ENCODE measurements at places on chromosomes 2 and 18.

GRCh38 chr2:185979546-185980071 lies 241.0 kb downstream of the FSIP2 start:
- no peak for DNase-seq

- DNase-seq = no peak
Observed at GRCh38 chr2:23285091-23285800, 99.7 kb upstream of the KLHL29 start.

GRCh38 chr18:79068341-79068936 lies 755 bp upstream of the ATP9B start:
- DNase-seq = no peak

DNA sequence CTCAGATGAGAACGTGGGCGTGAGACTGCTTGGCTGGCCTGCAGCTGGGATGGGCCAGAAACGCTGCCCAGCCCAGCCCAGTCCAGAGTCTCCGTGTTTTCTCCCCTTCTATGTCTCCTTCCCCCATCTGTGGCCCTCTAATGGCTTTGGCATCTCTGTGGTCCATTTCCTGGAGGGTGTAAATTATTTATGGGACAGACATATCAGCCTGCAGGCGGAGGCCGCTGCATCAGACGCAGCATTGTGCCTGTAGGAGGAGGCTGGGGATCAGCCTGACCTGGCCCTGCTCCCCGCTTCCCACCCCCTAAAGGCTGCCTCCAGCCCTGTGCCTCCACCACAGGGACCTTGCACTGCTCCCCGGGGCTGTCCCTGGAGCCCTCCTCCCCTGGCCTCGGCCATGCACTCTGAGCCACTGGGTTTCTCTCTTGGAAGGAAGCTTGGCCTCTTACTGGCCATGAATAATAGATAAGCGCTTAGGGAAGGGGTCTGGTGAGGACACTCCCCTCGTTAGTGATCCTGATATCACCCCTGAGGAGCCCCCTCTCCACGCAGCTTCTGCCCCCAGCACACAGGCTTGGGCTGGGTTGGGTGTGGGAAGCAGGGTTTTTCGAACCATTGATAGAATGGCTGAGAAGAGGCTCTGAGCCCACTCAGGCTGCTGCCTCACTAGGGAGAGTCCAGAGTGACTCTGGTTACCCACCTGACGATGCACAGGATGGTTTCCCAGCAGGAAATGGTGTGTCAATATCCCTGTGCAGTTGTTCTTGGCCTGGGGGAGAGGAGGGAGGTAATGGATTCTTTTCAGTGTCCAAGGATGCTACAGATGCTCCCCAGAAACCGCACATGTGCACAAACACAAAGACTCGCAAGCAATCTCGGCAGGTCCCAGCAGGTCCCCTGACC lies 185.5 kb downstream of the MYCN start:
- no peak for DNase-seq

DNA sequence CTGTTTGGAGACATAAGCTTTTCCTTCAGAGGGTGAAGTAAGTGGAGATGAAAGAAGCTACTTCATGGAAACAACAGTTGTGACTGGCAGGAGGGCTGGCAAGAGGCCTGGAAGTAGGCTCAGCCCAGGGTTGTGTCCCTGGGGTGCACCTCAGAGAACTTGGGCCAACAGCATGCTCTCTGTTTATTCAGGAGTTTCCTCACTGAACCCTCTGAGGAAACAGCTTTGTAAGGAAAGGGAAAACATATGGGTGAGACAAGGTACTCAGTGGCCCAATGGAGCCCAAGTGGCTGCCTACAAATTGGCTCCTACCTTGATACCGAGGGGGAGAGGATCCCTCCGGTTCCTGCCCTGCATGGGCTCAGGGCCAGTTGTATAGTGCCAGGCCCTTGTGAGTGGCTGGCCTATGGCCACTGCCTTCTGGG lies 115.5 kb upstream of the ITGA6 start:
- no peak for DNase-seq

- no peak for DNase-seq
Observed at GRCh38 chr2:16062471-16063250, 122.3 kb downstream of the MYCN start.

- no peak for DNase-seq
Observed at GRCh38 chr2:189609423-189609816, 28.8 kb upstream of the SLC40A1 start.

DNA sequence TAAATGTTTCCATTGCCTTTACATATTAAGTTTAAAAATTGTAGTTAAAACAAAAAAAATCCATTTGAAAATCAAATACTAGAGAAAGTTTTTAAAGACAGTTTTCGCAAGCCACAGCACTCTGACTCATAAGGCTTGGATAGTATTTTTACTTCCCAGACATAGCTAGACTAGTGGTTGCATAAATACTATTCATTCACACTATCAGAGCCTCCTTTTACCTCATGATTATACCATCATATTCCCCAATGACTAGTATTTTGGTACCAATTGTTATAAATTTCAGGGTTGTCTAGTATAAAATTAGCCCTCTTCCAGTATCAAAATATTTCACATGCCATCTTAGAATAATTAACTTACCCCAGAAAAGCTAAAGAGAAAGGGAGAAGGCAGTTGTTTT lies 393.5 kb downstream of the ERBB4 start:
- no peak for DNase-seq

GRCh38 chr18:71301596-71301995 lies 1012.8 kb downstream of the SOCS6 start:
- no peak for DNase-seq

- DNase-seq = no peak
Observed at GRCh38 chr18:58896734-58897508, 32.2 kb downstream of the ZNF532 start.

- DNase-seq = no peak
Observed at GRCh38 chr2:3769766-3770165, 66.4 kb downstream of the DCDC2C start.

GRCh38 chr2:5791371-5791770 lies 99.2 kb downstream of the SOX11 start:
- DNase-seq = no peak

- DNase-seq = no peak
Observed at GRCh38 chr2:102485147-102485785, 12.2 kb downstream of the SLC9A4 start.

DNA sequence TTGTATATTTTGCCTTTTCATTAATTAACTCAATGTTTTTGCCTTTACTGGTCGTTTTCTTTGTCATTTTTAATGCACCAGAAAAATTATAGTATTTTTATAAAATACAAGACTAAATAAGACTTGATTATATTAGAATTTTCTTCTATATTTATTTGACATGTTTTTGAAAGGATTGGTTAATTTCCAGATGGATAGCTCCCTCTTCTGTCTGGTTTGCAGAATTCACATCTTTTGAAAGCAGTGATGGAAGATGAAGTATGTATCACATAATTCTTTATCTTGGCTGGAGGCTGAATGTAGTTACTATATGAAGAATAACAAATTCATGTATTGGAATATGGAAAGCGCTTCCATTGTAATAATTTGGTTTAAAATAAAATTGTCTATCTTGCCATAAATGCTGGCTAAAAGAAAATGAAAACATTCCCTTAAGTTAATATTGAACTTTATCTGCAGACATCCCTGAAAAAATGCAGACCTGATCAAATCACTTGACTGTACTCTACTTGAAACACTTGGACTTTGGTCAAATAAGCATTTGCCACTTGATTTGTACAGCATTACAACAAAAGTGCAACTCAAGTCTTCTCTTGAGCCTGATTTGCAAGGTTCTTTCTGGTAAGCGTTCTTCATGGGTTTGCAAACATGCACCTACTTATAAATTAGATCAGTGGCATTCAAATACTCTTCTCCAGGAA lies 86.3 kb upstream of the EFEMP1 start:
- DNase-seq = peak; percentile 17

DNA sequence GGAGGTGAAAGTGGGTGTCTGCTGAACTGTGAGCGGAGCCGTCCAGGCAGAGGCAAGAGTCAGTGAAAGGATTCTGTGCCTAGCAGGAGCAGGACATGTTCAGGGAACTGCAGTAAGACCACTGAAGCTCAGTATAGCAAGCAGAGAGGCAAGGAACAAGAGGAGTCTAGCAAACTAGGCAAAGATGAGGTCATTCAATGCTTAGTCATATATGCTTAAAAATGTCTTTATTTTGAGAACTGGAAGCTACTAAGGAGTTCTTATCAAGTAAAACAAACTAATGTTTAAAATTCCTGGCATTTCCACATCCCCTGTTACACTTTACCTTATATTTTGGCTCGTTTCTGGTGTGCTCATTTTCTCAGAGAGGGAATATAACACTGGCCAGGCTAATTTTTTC lies 913.4 kb downstream of the CBLN2 start:
- no peak for DNase-seq

DNA sequence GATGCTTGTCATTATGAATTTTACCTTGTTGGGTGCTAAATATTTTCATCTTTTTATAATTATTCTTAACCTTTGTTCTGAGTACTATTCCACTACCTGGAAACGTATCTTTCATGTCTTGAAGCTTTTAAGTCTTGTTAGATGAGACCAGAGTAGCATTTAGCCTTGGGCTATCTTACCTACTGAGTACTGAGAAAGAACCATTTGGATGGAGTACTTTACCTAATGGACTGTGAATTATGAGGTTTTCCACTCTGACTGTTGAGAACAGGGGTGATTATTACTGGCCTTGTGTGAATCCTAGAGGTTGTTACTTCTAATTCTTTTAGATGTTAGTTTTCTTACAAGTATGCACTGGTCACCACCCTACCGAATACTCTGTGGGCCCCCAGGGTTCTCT lies 63.5 kb downstream of the CCDC102B start:
- DNase-seq = no peak

DNA sequence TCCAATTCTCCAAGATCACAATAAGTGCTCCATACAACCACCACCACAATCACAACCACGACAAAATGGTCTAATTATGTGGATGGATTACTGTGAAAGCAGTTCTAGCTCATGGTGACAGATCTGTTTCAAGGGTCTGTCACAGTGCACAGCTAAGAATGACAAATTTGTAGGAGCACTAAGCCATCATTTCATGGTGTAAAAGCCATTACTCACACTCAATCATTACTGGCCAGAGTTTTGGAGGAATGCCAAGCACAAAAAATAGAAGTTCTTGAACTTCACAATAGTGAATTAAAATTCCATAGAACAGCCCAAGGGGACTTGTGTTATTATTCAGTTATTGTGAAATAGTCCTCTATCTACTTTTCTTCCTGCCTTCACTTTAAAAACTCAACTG lies 2.3 kb downstream of the CPS1 start:
- no peak for DNase-seq

DNA sequence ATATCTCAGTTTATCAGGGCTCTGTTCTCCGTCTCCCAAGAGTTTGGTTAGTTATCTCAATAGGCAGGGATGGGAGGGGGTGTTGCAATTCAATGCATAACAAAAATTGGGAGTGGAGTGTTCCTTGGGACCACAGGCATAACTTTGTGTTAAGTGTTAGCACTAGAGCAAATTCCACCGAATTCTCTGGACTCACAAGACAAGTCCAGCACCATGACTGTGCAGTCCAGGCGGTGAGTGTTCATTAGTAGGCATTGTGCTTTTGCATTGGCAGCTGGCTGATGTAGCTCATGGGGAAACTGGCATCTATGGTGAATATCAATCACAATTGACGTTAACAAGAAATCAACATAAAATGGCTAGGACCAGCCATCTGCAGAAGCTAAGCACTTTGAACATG lies 79.0 kb upstream of the CABLES1 start:
- no peak for DNase-seq

GRCh38 chr2:216737676-216738075 lies 42.3 kb upstream of the IGFBP5 start:
- no peak for DNase-seq

- DNase-seq = no peak
Observed at GRCh38 chr2:102141011-102141943, 1.3 kb upstream of the IL1R1 start.

GRCh38 chr2:203407496-203407895 lies 79.3 kb downstream of the ABI2 start:
- DNase-seq = no peak

DNA sequence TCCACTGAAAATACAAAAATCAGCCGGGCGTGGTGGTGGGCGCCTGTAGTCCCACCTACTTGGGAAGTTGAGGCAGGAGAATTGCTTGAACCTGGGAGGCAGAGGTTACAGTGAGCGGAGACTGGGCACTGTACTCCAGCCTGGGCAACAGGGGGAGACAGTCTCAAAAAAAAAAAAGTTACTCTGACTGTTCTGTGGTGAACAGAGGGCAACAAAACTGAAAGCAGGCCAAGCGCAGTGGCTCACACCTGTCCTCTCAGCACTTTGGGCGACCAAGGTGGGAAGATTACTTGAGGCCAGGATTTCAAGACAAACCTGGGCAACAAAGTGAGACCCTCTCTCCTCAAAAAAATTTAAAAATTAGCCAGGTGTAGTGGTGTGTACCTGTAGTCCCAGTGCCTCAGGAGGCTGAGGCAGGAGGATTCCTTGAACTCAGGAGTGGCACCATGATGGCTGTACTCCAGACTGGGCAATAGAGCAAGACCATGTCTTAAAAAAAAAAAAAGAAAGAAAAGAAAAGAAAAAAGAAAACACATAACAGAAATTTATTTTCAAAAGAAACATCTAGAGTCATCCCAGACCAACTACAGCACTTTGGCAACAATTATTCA lies 13.6 kb upstream of the RTN4 start:
- no peak for DNase-seq

All from HuH-7 (cell line).